ENCODE measurements at places on chromosomes 2 and 18.
A peak's percentile ranks its signal among the peaks of the same experiment; 100 is the strongest.

DNA sequence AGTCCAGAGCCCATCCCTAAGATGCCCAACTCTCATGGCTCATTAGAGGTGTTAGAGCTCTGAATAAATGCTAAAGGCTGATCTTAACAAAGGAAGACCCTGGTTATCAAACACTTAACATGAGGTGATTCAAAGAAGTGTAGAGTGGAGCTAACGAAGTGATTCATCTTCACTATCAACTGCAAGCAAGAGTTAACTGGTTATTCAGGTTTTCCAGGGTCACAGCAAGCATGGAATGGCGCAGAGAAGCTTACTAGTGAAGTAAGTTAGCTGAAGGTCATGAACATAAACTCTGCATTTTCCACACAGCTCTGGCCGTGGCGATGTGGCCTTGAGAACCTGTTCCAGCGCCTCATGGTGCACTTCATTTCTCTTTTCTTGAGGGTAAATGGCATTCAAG lies 17.0 kb downstream of the RND3 start:
- H3K4me3 ChIP-seq: no peak overlapping the region
- H3K36me3 ChIP-seq: no peaks in the 10 kb centered on the region
- no peaks in the 10 kb centered on the region for H3K4me1 ChIP-seq
- H3K27ac ChIP-seq: no peak overlapping the region

- no peaks in the 10 kb centered on the region for H3K36me3 ChIP-seq
- H3K4me1 ChIP-seq: no peaks in the 10 kb centered on the region
- no peak for DNase-seq
- no peak overlapping the region for H3K27ac ChIP-seq
- no peaks in the 10 kb centered on the region for H3K27me3 ChIP-seq
Measured at GRCh38 chr2:139059617-139060016, 279.4 kb upstream of the NXPH2 start.

- peaks cover 7% of the 10 kb centered on the region for H3K36me3 ChIP-seq
- peaks cover 9% of the 10 kb centered on the region for H3K4me1 ChIP-seq
- peak; percentile 42 for DNase-seq
- peak overlapping the region; percentile 64 for H3K27ac ChIP-seq
- H3K27me3 ChIP-seq: no peaks in the 10 kb centered on the region
Measured at GRCh38 chr2:157444641-157445040, 752 bp upstream of the CYTIP start.

GRCh38 chr2:23673830-23674679 lies 252.9 kb downstream of the ATAD2B start:
- no peaks in the 10 kb centered on the region for H3K4me1 ChIP-seq
- H3K27me3 ChIP-seq: no peaks in the 10 kb centered on the region
- no peak overlapping the region for H3K27ac ChIP-seq
- no peak overlapping the region for H3K4me3 ChIP-seq
- no peaks in the 10 kb centered on the region for H3K36me3 ChIP-seq

- no peaks in the 10 kb centered on the region for H3K4me1 ChIP-seq
- no peak overlapping the region for H3K27ac ChIP-seq
- no peak overlapping the region for H3K4me3 ChIP-seq
- H3K27me3 ChIP-seq: peaks cover 44% of the 10 kb centered on the region
Measured at GRCh38 chr18:497688-498087, 2.8 kb downstream of the COLEC12 start.

GRCh38 chr2:204260901-204261300 lies 284.4 kb upstream of the PARD3B start:
- H3K4me1 ChIP-seq: peaks cover 14% of the 10 kb centered on the region
- H3K4me3 ChIP-seq: no peak overlapping the region
- H3K27me3 ChIP-seq: no peaks in the 10 kb centered on the region
- H3K27ac ChIP-seq: no peak overlapping the region
- H3K36me3 ChIP-seq: no peaks in the 10 kb centered on the region

- H3K36me3 ChIP-seq: no peaks in the 10 kb centered on the region
- no peak overlapping the region for H3K27ac ChIP-seq
- H3K4me1 ChIP-seq: no peaks in the 10 kb centered on the region
- no peaks in the 10 kb centered on the region for H3K27me3 ChIP-seq
- no peak for DNase-seq
- H3K4me3 ChIP-seq: no peak overlapping the region
Measured at GRCh38 chr18:52567360-52567759, 227.4 kb downstream of the DCC start.

DNA sequence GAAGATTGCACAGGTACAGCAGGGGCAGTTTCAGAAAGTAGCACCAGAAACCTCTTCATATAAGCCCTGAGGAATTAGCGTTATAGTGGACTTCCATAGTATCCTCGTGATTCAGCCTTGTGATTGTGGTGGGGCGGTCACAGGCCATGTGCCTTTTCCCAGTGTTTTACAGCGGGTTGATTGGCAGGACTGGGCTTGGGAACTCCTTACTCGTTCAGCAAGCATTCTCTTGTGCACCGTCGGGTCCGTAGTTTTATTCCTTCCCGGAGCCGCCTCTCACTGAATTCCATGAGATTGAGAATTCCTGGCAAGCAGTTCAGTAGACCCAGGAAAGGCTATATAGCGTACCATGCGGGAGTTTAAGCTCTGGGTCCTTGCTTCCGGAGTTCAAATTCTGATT lies 5.2 kb downstream of the COPS8 start:
- H3K36me3 ChIP-seq: peaks cover 30% of the 10 kb centered on the region
- no peak overlapping the region for H3K27ac ChIP-seq
- H3K4me1 ChIP-seq: peaks cover 4% of the 10 kb centered on the region

- H3K4me3 ChIP-seq: no peak overlapping the region
- no peak for DNase-seq
- no peaks in the 10 kb centered on the region for H3K27me3 ChIP-seq
- no peaks in the 10 kb centered on the region for H3K36me3 ChIP-seq
- no peak overlapping the region for H3K27ac ChIP-seq
Measured at GRCh38 chr2:149068996-149069888, 30.7 kb downstream of the LYPD6B start.

- no peaks in the 10 kb centered on the region for H3K27me3 ChIP-seq
- H3K27ac ChIP-seq: no peak overlapping the region
- no peaks in the 10 kb centered on the region for H3K4me1 ChIP-seq
- no peak overlapping the region for H3K4me3 ChIP-seq
- H3K36me3 ChIP-seq: peaks cover 3% of the 10 kb centered on the region
- DNase-seq: no peak
Measured at GRCh38 chr2:169705927-169706326, 11.7 kb downstream of the PHOSPHO2 start.

DNA sequence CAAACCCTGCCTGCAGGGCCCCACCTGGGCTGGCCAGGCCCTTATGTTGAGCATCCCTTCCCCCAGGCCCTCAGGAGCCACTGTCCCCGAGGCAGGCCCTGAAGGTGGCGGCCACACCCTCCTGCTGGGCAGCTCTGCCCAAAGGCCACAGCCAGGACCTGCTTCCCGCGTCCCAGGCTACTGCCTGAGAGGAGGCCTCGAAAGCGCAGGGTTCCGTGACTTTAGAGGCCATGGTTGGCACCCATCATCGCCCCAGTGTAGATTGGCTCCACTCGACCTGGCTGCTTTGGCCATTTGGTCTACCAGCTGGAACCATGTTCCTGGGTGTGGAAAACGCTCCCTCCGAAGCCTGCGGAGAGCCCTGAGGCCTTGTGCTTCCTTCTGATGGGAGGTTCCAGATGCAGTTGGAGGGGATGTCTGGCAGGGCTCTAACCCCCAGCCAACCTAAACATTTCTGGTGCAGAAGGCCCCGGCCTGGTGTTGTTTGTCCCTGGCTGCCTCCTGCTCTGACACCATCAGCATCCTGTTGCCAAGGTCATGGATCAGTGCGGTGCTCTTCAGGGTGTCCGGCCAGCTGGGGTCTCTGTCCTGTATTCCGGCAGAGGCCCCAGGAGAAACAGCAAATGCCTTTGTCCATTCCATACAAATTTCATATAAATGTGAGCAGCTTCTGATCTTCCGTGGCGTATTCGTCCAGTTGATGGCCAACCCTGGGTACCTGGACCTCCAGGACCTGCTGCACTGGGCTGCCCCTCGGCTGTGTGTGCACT lies 14.7 kb downstream of the CAPN10 start:
- no peak overlapping the region for H3K27ac ChIP-seq
- DNase-seq: no peak

GRCh38 chr2:102872388-102872787 lies 110.6 kb downstream of the TMEM182 start:
- no peaks in the 10 kb centered on the region for H3K4me1 ChIP-seq
- H3K36me3 ChIP-seq: no peaks in the 10 kb centered on the region
- no peak for DNase-seq
- H3K27me3 ChIP-seq: no peaks in the 10 kb centered on the region
- H3K27ac ChIP-seq: no peak overlapping the region

- H3K27me3 ChIP-seq: no peaks in the 10 kb centered on the region
- H3K4me1 ChIP-seq: no peaks in the 10 kb centered on the region
- H3K27ac ChIP-seq: no peak overlapping the region
- H3K36me3 ChIP-seq: no peaks in the 10 kb centered on the region
- no peak overlapping the region for H3K4me3 ChIP-seq
Measured at GRCh38 chr18:25976554-25976953, 113.9 kb downstream of the SS18 start.

DNA sequence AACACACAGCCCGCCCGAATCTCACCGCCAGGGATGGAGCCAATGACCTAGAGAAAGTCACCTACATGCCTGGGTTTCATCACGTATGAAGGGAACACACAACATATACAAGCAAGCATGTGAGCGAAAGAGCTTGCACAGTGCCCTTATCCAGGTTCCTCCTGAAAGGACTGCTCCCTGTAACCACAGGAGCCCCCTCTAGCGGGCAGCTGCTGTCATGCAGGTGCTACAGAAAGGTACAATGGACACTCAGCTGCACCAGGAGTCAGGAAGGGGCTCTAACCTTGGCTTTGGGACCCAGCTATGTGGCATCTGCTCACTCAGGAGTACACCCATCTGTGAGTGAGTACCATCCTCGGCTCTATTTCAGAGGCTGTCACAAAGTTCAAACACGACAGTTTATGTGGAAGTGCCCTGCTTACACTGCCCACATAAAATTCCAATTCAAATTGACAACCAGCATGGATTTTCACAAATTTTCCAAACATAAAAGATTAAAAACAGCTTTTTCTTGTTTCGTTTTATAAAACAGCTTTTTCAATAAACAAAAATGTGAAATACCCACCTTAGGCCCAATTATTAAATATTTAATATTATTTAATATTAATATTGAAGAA lies 3.5 kb downstream of the NDUFA10 start:
- peaks cover 10% of the 10 kb centered on the region for H3K4me1 ChIP-seq
- peaks cover 3% of the 10 kb centered on the region for H3K27me3 ChIP-seq
- H3K4me3 ChIP-seq: no peak overlapping the region
- DNase-seq: peak; percentile 31
- H3K36me3 ChIP-seq: peaks cover 36% of the 10 kb centered on the region

DNA sequence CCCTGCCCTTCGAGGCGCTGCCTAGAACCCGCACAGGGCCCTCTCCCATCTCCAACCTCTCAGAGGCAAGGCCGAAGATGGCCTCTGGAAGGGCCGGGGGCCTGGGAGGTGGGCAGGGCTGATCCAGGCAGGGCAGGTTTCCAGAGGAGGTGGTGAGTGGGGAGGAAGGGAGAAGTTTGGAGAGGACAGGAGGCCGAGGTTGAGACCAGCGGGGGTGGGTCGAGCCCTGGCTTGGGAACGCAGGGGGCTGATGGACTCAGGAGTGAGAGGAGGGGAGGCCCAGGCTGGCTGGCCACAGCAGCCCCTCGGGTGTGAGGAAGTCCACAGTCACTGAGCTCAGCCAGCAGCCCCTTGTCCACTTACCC lies 10.5 kb downstream of the CAPN10 start:
- H3K4me3 ChIP-seq: no peak overlapping the region
- no peaks in the 10 kb centered on the region for H3K27me3 ChIP-seq
- no peaks in the 10 kb centered on the region for H3K4me1 ChIP-seq
- no peak overlapping the region for H3K27ac ChIP-seq

GRCh38 chr2:10245021-10245420 lies 57.7 kb upstream of the HPCAL1 start:
- DNase-seq: no peak
- no peaks in the 10 kb centered on the region for H3K4me1 ChIP-seq
- H3K27me3 ChIP-seq: peaks cover 3% of the 10 kb centered on the region
- H3K36me3 ChIP-seq: no peaks in the 10 kb centered on the region
- no peak overlapping the region for H3K4me3 ChIP-seq

DNA sequence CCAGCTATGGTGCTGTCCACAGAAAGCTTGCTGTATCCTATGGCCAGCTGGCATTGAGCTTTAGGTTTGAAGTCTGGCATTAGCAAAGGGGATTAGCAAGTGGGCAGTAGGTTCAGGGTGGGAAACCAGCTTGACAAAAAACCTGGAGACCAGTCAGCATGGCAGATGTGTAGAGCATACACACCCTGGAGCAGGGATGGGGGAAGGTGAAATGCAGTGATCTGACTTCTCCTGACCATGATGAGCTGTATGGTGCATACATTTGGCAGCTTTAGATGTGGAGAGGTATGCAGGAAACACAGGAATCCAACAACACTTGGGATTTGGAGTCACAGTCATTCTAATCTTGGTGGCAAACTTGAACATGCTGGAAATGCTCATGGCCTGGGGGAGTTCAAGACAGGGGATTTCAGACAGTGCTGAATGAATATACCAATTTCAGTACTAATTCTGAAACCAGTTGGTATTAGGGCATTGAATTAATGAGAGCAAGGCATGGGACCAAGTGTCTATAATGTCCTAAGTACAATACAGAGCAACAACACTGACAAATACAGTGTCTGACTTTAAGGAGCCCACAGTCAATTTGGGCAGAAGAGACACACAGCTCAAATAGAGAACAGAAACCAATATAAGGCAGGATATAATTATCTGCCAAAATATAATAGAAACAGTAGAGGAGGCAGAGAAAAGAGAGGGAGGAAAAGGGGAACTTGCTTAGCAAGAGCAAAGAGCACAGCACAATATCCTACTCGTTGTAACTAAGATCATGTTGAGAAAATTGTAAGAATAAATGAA lies 11.8 kb downstream of the ARHGAP15 start:
- peaks cover 3% of the 10 kb centered on the region for H3K36me3 ChIP-seq
- H3K27me3 ChIP-seq: no peaks in the 10 kb centered on the region
- no peak overlapping the region for H3K27ac ChIP-seq
- peaks cover 6% of the 10 kb centered on the region for H3K4me1 ChIP-seq
- no peak for DNase-seq
- no peak overlapping the region for H3K4me3 ChIP-seq
